ENCODE measurements at places on chromosomes 1 and 21.

DNA sequence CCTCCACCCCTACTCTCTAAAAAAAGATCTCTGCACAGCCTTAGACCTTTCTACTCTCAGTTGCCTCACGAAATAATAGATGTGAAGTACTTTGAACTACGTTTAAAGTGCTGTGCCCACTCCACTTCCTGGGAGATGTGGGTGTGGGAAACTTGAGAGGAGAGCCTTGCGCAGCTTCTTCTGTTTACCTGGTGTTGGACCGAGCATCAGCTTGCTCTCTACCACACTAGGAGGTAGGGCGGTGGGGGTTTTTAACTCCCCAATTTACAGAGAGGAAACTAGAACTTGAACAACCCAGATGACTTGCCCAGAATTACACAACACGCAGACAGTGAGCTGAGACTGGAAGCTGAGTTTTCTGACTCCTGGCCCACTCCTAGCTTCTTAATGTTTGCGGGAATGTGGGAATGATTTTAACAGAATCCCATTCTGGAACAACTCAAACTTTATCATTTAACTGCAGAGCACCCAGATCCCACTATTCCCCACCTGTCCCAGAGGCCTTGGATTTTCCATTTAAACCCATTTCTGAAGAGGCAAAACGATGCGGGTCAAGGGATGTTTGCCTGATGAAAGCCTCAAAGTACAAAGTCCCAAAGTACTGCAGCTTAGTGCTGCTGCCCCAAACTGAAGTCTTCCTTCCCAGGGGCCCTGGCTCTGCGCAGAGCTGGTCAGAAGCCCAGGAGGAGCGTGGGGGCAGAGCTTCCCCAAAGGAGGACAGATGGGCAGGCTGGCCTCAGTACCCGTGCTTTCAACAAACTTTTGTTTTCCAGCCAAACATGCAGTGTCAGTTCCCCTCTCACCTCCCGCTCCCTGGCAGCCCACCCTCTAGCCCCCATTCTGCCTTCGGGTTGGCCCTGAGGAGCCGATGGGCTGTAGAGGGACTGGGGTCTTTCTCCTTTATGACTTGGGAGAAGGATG is 19.0 kb downstream of the BTG2 start:
- no peak for DNase-seq

DNA sequence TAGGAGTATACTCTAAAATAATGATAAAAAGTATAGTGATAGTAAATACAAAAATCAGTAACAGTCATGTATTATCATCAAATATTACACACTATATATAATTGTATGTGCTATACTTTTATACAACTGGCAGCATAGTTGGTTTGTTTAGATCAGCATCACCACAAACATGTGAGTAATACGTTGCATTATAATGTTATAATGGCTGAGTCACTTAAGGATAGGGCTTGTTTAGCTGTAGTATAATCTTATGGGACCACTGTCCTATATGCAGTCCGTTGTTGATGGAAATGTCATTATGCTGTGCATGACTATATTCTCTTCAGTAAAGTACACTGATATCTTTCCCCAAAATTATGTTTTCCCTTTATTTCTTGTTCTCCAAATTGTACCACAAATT is 92.8 kb downstream of the LYPLAL1 start:
- no peak for DNase-seq

- no peak for DNase-seq
Measured at GRCh38 chr1:1081311-1082238, 7.5 kb upstream of the RNF223 start.

DNA sequence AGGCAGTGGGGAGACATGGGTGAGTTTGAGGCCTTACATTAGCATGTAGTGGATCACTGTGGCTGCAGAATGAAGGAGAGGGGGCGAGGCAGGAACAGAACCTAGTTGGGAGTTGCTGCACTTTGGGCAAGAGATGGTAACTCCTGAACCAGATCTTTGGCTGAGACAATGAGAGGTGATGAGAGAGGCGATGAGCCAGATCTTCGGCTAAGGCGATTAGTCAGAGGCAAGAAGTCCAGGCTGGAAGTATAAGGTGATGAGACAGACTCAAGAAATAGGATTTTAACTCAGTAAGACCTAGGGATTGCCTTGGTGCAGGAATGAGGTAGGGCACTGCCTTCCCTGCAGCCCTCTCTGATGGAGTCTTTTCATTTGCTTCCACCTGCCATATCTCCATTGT is 9.1 kb upstream of the ARTN start:
- DNase-seq: no peak

Data from stimulated activated effector memory CD8-positive, alpha-beta T cell treated with anti-CD3 and anti-CD28 coated beads, Interleukin-12 subunit alpha, Interleukin-12 subunit beta, amount 100 ng/mL, for 72 hours (primary cell).